ENCODE measurements at places on chromosomes 4 and X. TPM values are rescaled to one million over a fixed set of nuclear protein-coding genes. Genes with fewer than 3 reads are reported as not detected.
A peak's percentile ranks its signal among the peaks of the same experiment; 100 is the strongest.

DNA sequence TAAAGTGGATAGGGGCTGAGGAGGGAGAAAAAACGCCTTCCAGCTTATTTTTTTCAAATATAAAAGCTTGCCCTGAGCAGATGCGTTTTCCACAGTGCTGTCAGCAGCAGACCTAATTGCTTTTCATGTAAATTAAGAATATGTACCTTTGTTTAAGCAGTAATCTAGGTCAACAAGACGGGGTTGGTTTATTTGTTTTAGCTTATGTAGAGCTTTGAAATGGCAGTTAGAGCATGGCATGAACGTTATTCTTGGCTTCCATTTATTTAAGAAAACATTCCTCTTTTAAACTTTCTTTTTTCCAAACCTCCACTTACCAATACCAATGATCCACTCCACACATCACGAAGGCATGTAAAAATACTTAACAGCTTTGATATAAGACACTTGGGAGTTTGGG, 220.3 kb upstream of the TENM3 start:
- no peak for DNase-seq

DNA sequence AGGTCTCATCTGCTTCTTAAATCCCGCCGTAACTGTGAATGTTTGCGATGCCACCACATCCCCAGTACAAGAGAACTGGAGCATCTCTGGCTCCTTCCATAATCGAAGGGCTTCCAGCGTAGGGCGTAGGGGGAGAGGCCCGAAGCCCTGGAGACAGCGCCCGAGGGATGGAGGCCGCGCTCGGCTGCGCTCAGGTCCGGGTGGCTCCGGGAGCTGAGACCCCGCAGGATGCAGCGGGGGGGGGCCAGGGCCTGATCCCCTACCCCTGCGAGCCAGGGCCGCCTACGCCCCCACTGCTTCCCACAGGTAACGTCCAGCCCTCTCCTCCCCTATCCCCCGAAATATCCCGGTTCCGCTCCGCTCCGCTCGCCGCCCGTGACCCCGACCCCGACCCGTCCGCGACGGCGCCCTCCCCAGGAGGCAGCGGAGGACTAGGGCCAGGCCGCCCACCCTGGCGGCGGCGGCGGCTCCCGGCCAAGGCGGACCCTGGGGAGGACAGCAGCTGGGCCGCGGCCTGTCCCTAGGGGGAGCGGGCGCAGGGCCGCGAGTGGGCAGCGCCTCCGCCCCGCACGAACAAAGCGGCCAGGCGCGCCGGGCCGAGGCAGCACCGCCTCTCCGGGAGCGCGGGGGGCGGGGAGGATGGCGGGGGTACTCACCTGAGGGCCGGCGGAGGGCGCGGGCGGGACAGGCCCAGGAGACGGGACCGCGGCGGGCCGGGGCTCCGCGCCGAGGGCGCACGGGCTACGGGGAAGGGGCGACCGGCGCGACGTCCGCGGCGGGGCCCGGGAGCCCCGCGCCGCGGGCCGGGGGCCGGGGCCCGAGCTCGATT, 723 bp downstream of the WDFY3 start:
- DNase-seq, result peak; percentile 43

DNA sequence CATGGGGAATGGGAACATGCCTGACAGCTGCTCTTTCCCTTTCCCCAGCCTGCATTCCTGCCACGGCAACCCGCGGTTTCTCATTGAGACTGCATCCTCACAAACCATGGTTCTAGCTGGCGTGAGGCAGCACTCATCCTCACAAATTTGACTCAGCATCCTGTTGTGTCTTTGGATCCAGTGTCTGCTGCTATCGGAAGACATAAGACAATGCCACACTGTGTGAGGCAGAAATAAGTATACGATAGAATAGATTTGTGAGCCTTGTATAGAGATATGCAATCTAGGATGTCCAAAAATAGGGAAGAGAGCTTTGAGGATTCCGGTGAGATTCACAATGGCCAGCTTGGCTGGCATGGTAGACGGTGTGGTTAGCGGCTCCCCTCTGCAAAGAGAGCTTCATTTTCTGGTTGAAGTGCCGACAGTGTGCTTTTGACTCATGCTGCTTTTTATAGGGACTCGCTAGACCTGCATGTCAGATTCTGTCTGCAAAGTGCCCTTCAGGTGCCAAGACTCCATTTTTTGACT, 161.3 kb upstream of the PSAPL1 start:
- peak; percentile 31 for DNase-seq

DNA sequence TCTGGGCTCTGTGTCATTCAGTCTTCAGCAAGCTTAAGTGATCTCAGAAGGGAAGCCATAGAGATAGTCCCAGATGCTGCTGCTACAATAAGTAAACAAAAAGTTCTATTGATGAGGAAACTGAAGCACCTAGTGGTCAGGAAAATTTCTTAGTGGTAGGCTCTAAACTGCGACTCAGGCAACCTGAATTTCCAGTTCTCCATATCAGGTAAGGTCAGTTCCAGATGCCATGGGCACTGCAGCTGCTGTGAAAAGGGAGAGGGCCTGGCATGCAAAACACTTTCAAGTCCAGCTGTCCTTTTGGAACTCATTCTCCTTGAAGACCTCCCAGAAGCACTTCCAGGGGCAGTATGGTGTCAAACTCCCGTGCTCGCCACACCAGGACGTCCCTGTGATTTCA, 46.2 kb downstream of the REELD1 start:
- DNase-seq, result no peak

DNA sequence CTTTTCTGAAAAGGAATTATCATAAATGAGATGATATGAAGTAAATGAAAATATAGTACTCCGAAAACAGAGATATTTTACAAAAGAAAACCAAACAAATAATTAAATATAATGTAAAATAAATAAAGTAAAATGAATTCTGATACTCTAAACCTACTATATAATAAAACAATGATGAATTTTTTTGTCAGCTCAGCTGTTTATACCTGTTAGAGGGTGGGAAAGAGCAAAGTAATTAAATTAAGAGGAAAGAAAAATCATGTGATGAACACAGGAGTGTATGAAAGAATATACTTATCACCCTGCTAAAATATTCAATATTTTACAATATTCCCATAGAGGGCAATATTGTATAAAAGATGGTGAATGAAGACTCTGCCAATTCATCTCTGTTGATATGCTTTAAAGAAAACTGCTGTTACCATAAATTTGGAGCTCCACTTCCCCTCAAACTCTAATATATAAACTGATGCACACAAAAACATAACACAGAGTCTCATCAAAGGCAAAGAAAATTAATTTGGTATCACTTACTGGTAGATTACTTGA, 6.5 kb upstream of the NDST4 start:
- DNase-seq, result no peak

GRCh38 chr4:30840571-30840970, 120.4 kb downstream of the PCDH7 start:
- DNase-seq, result no peak

SYN1 gene
- total RNA-seq, result 17.5 TPM

CHIC1 gene
- 20.9 TPM for total RNA-seq

CXorf49 gene
- not detected for total RNA-seq

KLHL4 gene
- 50.1 TPM for total RNA-seq

MRPL1 gene
- 40.9 TPM for total RNA-seq

GSTCD gene
- 29.5 TPM for total RNA-seq

FGA gene
- total RNA-seq, result 2.8 TPM

STOX2 gene
- 42.3 TPM for total RNA-seq

TMSB15A gene
- 111 TPM for total RNA-seq

CT45A1 gene
- not detected for total RNA-seq
